ENCODE measurements at places on chromosomes 12 and 14.

DNA sequence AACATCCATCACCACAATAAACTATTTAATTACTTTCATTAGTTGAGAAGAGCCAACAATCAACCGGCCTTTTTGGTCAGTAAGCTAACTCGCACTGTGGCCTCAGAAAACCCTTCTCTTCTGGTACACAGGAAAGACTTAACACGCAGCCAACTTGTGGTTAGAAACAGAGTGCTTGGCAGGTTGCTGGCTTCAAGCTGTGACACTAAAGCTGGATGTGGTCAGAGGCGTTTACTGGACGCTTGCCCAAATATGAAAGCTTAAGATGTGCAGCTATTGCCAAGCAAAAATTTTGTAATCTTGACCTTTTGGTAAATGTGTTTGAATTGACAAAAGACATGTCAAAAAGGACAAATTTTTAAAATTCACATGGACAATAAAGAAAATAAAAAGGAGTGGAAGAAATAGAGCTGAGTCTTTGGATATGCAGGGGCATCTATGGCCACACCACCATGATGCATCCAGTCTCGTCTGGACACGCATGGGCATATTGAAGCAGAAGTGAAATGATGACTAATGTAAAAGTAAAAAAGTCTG, 2.6 kb upstream of the KLRK1 start:
- DNase-seq: peak; percentile 56

DNA sequence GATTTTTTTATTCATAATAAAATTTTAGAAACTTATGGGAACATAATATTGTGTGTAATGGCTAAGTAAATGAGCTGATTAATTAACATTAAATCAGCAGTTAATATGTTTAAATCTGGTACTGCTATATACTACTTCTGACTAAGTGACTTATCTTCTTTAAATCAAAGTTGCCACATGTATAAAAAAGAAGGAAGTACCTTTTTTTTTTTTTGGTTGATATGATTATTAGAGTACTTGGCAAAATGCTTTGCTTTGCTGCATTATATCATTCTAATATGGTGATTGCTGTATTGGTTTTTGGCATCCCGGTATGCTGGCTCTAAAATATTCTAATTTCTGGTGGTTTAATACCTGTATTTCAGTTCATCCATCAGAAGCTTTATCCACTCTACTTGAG, 319.1 kb upstream of the RGS6 start:
- DNase-seq: no peak

DNA sequence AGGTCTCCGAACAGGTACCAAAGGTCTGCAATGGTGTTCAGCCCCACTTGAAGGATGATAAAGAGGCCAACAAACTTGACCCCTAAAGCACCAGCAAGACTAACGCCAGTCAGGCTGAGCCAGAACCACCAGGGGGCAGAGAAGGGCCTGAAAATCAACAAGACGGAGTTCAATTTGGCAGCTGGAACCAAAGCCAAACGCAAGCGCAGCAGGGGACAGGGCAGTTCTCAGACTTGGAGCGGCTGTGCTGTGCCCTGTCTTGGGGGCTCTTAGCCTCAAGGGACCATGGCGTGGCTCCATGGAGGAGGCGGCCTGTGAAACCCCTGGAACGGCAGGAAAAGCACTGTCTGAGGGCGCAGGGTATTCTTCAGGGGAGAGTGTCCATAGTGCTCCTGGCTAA, 19.6 kb downstream of the POMT2 start:
- DNase-seq: peak; percentile 47

GRCh38 chr12:47811581-47812484, 7.9 kb downstream of the HDAC7 start:
- DNase-seq: no peak

DNA sequence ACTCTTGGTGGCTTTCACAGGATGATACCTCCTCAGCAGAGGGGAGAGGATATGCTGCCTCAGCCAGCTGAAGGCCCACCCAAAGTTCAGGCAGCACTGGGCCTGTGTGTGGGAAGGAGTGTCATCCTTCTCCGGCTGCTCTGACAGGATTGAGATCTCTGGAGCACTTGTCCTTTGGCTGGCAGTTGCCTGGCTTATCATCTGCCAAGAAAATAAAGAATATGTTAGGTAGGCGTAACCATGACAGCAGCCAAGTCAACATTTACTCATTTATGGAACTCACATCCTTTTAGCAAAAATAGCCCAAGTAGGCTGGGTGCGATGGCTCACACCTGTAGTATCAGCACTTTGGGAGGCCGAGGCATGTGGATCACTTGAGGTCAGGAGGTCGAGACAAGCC, 68.5 kb downstream of the PPFIBP1 start:
- DNase-seq: peak; percentile 6

DNA sequence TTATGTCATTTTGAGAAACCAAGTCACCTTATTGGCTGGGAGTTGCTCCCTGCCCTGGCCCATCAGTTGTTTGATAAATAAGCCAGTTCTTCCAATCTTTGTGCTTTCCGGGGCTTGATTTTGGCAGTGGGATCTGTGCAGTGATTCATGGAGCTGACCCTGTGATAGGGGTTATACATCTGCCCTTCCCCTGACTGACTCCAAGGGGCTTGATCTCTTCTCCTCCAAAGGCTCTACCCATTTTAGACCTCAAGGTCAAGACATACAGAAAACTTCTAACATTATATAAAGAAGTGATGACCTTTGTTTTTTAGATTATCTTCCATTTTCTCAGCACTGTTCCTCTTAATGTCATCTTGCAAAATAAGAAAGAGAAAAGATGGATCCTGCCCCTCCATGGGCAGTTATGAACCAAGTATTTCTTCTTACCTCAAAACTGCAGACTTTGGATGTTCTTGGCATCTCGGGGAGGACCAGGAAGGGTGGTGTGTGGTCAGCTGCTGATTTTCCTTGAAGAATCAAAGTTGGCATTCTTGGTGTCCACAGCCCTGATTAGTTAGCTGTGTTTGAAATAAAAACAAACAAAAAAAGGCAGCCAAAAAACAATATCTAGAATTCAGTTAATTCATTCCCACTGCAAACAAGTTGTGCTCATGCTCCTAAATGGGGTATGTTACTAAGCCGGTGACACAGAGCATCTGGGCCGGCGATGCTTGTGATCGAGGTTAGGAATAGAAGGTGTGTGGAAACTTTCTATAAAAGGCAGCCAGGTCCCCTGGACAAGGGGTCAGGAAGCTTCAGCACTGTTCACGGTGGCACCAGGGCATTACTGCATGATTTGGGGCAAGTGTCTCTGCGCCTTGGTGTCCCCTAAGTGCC, 120.2 kb downstream of the SAMD4A start:
- no peak for DNase-seq

- DNase-seq: peak; percentile 34
Observed at GRCh38 chr12:15323480-15323879, 1.2 kb downstream of the PTPRO start.

DNA sequence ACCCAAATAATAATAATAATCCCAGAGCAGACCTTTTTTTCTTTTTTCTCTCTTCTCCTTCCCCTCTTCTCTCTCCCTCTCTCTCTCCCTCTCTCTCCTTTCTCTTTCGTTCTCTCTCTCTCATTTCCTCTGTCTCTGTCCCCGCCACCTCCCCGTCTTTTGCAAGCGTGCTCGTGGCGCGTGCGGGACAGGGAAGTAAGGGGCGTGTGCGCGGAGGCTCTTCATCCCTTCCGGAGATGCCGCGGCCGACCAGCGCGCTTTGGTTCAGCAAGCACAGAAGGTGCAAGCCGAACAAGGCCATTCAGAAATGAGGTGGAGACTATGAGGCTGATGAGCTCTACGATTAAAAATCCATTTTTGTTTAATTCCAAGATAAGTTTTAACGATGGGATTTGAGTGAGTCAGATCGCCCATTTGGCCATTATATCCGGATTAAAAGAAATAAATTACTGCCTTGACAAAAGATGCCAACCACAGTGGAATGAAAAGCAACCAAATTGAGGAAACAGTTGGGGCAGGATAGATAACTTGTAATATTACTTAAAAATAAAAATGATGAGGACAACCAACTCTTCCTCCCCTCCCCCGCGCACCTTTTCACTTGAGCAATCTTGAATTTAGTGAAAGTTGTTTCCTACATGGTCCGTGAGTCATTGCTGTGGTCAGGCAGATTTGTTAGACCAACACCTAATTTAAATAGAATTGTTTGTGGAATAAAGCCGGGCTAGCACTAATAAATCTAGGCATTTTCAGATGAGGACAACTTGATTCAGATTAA, 1.2 kb upstream of the AMIGO2 start:
- no peak for DNase-seq

DNA sequence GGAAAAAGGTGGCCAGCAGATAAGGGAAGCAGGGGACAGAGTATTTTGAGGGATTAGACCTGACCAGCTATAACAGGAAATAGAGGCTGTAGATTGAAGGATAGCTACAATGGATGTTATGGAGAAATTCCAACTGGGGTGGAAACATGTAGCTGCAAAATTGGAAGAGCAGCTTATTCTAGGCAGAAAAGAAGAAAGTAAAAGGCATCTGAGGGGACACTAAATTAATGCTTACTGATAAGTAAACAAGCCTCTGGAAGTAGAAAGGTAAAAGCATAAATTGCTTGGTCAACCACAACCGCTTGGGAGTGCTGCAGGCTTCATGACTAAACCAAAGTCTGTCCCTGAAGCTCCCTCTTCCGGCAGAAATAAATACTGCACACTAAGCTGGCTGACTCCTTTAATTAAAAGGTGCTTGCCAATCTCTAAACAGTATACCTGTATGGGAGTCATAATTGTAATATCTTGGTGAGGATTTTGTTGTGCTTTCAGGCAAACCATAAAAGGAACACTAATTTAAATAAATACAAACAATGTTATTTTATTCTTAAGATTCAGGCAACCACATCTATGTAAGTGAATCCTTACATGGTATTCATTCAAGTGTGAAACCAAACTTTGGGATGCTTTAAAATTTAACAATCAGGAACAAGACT, 7.7 kb downstream of the UBC start:
- no peak for DNase-seq

GRCh38 chr12:84397846-84398245, 514.8 kb downstream of the SLC6A15 start:
- DNase-seq: no peak
